H1 (cell line): ENCODE measurements at places on chromosomes 3 and 15.

- H3K27ac ChIP-seq: no peak overlapping the region
- H3K4me1 ChIP-seq: no peaks in the 10 kb centered on the region
- no peaks in the 10 kb centered on the region for H3K27me3 ChIP-seq
These were observed 169.3 kb downstream of the ADAMTS9 start for GRCh38 chr3:64518496-64518895.

DNA sequence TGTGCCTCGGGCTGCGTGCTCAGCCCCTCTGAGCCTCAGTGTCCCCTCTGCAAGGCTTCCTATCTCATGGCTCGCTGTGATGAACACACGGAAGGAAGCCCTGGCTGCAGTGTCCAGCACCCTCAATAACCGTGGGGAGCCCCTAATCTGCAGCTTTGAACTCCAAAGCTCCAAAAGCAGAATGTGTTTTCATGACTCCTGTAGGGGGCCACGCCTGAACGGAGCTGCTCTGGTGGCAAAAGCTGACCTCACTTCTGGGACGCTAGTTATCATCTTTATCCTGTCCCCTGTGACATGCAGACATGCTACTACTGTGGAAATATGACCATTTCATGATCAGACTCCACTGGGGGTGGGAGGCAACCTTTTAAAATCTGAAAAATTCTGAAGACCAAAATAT, 98.8 kb downstream of the SEC22A start:
- no peak overlapping the region for H3K4me3 ChIP-seq
- H3K36me3 ChIP-seq: peaks cover 16% of the 10 kb centered on the region; the same call in 1 of the 2 replicates
- DNase-seq: no peak
- no peaks in the 10 kb centered on the region for H3K4me1 ChIP-seq

GRCh38 chr3:112013784-112014143, 15.0 kb downstream of the TAGLN3 start:
- no peak overlapping the region for H3K4me3 ChIP-seq
- DNase-seq: no peak
- no peaks in the 10 kb centered on the region for H3K4me1 ChIP-seq
- H3K27ac ChIP-seq: no peak overlapping the region
- no peaks in the 10 kb centered on the region for H3K36me3 ChIP-seq

- peak within 1 kb of the TSS; percentile 80 for H3K4me3 ChIP-seq
- H3K4me1 ChIP-seq: no peaks in the 10 kb centered on the region; the same call in 1 of the 2 replicates
- H3K27me3 ChIP-seq: no peaks in the 10 kb centered on the region
- no peaks in the 10 kb centered on the region for H3K36me3 ChIP-seq
- peak; percentile 71 for DNase-seq
These were observed at the start of gene CADPS for GRCh38 chr3:62874711-62875557. TSS of gene CADPS (minus strand) at chr3:62875416. CDS start at chr3:62875029, 387 bp downstream.

DNA sequence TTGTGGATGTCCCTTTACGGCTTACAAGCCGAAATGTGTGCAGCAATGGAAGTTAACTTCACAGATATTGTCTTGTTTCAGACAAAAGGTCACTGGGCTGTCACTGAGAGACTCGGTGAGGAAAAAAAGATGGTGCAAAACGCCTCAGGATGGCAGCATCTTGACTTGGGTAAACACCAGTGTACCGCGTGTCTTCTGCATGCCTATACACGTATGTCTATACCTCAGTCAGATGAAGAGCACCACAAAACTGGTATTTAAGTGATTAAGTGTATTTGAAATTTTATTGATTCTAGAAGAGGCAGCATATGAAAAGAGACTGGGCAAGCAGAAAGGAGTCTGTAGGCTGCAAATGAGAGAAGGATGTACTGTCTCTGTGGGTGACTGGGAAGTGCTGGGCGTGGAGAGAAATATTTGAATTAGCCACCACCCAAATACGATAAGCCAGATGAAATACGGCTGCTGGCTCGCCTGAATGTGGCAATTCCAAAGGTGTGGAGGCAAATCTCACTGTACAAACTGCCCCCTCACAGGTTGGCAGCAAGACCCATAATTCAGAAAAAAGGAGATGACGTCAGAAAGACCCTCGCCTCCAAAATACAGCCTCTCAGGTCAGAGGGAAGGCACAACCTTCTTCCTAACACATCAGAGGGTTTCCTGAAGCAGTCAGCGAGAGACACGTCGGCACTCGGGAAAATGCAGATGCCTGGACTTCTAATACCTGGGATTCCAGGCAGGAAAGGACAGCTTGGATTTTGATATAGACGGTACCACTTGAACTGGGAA, 53.4 kb upstream of the NEO1 start:
- H3K4me1 ChIP-seq: no peaks in the 10 kb centered on the region
- H3K36me3 ChIP-seq: no peaks in the 10 kb centered on the region
- no peak overlapping the region for H3K27ac ChIP-seq
- no peak for DNase-seq
- H3K4me3 ChIP-seq: no peak overlapping the region

DNA sequence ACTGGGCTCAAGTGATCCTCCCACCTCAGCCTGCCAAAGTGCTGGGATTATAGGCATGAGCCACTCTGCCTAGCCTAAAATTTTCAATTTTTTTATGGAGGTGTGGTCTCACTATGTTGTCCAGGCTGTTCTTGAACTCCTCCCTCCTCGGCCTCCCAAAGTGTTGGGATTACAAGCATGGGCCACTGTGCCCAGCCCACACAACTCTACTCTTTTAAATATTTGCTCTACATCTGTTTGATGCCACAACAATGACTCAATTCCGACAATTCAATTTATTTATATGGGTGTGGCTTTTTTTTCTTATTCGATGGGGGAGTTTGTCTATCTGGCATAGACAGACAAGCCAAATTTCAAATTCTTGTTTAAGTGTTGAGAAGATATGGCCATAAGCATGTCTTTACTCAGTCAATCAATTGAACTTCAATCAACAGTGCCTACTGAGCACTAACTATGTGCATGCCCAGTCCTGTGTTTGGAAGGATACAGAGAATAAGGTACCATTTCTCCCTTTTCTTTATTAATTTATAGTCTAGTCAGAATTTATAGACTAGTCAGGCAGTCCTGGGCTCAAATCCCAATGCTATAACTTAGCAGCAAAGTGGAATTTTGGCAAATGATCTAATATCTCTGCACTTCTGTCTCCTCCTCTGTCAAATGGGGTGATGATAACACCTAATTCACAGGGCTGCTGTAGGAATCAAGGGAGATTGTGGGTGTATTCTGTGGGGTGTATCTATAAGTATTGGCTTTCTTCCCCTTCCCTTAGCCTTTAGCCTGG, 54.6 kb upstream of the PIAS1 start:
- H3K36me3 ChIP-seq: no peaks in the 10 kb centered on the region
- H3K4me1 ChIP-seq: no peaks in the 10 kb centered on the region

DNA sequence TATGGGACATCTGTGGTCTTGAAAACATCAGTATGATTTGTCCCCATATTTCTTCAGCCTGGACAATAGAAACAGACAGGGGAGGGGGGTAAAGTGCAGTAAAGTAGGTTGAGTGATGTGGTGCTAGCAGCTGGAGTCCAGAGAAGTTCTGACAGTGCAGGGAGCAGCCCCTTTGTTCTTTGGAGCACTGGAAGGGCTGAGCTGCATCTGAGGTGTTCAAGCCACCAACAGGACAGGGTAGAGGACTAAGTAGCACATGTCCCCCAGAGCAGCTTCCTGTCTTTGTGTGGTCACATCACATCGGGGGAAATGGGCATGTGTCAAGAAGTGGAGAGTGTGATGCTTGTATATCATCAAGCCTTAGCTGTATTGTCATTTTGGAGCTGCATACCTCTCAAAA, 12.1 kb downstream of the MRPS22 start:
- peaks cover 79% of the 10 kb centered on the region for H3K36me3 ChIP-seq
- H3K27ac ChIP-seq: no peak overlapping the region
- no peak overlapping the region for H3K4me3 ChIP-seq
- no peaks in the 10 kb centered on the region for H3K4me1 ChIP-seq
- DNase-seq: no peak

- DNase-seq: no peak
- H3K27me3 ChIP-seq: no peaks in the 10 kb centered on the region
- no peaks in the 10 kb centered on the region for H3K4me1 ChIP-seq
- no peak overlapping the region for H3K27ac ChIP-seq
- no peaks in the 10 kb centered on the region for H3K36me3 ChIP-seq
- no peak overlapping the region for H3K4me3 ChIP-seq
These were observed 27.1 kb downstream of the CHST2 start for GRCh38 chr3:143146486-143147274.

- H3K4me1 ChIP-seq: no peaks in the 10 kb centered on the region
- no peak overlapping the region for H3K27ac ChIP-seq
- no peaks in the 10 kb centered on the region for H3K27me3 ChIP-seq
These were observed 28.0 kb downstream of the RAD51 start for GRCh38 chr15:40722934-40723333.

DNA sequence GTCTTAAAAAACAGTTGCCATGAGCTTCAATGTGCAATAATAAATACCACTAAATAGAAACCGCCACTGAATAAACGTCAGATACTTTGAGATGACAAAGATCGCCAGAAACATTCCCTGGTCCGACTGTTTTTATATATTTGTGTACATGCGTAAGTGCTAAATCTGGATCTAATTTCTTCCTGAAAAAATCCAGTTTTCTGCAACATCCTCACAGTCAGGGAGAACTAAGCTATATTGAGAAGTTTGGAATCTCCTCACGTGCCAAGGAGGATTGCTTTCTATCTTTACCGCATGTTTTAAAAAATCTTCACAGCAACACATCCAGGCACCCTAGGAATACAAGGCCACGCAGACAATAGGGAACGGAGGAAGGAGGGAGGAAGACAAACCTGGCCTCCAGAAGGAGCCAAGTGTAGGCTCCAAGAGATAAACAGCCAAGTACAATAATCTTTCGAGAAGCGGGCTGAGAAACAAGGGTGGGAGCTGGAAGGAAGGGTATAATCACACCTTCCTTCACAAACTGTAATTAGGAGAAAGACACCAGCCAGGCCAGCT, 5.7 kb downstream of the VGLL4 start:
- peaks cover 15% of the 10 kb centered on the region for H3K4me1 ChIP-seq
- no peak overlapping the region; the same call in 1 of the 2 replicates for H3K27ac ChIP-seq
- H3K36me3 ChIP-seq: no peaks in the 10 kb centered on the region
- 0 out of 2 replicates have a peak overlapping the region, but pooled peaks have one; percentile 3 for H3K4me3 ChIP-seq
- H3K27me3 ChIP-seq: no peaks in the 10 kb centered on the region

- no peaks in the 10 kb centered on the region for H3K36me3 ChIP-seq
- no peak for DNase-seq
These were observed 46.7 kb downstream of the RTP1 start for GRCh38 chr3:187243933-187244524.

GRCh38 chr3:57864853-57865252, 108.7 kb downstream of the SLMAP start:
- H3K36me3 ChIP-seq: peaks cover 2% of the 10 kb centered on the region; the same call in 1 of the 2 replicates
- no peaks in the 10 kb centered on the region for H3K4me1 ChIP-seq
- no peak for DNase-seq
- no peak overlapping the region for H3K27ac ChIP-seq

GRCh38 chr3:68988740-68989139, 24.7 kb downstream of the EOGT start:
- no peak overlapping the region for H3K4me3 ChIP-seq
- no peak overlapping the region for H3K27ac ChIP-seq
- peaks cover 2% of the 10 kb centered on the region; the same call in 1 of the 2 replicates for H3K36me3 ChIP-seq
- no peaks in the 10 kb centered on the region for H3K27me3 ChIP-seq
- H3K4me1 ChIP-seq: no peaks in the 10 kb centered on the region
- no peak for DNase-seq

- DNase-seq: no peak
- peaks cover 3% of the 10 kb centered on the region; the same call in 1 of the 2 replicates for H3K4me1 ChIP-seq
- no peaks in the 10 kb centered on the region for H3K27me3 ChIP-seq
- H3K27ac ChIP-seq: no peak overlapping the region
- no peak overlapping the region for H3K4me3 ChIP-seq
- no peaks in the 10 kb centered on the region; the same call in 1 of the 2 replicates for H3K36me3 ChIP-seq
These were observed 385.4 kb upstream of the SEMA6D start for GRCh38 chr15:47331829-47332393.

DNA sequence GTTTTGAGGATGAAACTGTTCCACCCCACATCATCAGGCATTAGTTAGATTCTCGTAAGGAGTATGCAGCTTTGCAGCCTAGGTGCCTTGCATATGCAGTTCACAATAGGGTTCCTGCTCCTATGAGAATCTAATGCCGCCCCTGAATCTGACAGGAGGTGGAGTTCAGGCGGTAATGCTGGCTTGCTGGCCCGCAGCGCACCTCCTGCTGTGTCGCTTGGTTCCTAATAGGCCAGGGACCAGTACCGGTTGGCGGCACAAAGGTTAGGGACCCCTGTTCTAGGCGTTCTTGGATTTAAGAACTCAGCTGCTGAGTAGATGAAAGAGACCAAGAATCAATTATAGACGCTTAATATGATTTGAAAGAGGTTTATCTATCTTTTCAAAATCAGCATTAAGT, 595.4 kb downstream of the CADM2 start:
- no peaks in the 10 kb centered on the region for H3K27me3 ChIP-seq
- DNase-seq: peak; percentile 58
- no peaks in the 10 kb centered on the region for H3K4me1 ChIP-seq
- H3K36me3 ChIP-seq: no peaks in the 10 kb centered on the region
- H3K27ac ChIP-seq: no peak overlapping the region

DNA sequence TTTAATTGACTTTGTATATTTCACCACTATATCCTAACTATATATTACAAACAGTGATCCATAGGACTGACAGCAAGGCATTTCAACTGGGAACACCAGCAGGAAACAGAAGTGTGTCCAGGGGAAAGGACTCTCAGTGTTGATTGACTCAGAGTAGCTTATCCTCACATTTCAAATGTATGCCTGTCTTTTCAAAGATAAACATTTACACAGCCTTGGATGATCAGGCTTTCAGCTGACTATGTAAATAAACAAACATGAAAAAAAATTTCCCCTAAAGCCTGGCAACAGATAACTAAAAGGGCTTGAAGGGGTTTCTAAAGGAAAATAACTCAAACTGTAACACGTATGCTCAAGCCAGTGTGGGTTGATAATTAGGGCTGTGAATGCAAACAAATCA, 321.8 kb downstream of the TBC1D5 start:
- H3K27me3 ChIP-seq: no peaks in the 10 kb centered on the region
- H3K4me1 ChIP-seq: no peaks in the 10 kb centered on the region
- H3K4me3 ChIP-seq: no peak overlapping the region
- no peaks in the 10 kb centered on the region for H3K36me3 ChIP-seq
- no peak overlapping the region for H3K27ac ChIP-seq

DNA sequence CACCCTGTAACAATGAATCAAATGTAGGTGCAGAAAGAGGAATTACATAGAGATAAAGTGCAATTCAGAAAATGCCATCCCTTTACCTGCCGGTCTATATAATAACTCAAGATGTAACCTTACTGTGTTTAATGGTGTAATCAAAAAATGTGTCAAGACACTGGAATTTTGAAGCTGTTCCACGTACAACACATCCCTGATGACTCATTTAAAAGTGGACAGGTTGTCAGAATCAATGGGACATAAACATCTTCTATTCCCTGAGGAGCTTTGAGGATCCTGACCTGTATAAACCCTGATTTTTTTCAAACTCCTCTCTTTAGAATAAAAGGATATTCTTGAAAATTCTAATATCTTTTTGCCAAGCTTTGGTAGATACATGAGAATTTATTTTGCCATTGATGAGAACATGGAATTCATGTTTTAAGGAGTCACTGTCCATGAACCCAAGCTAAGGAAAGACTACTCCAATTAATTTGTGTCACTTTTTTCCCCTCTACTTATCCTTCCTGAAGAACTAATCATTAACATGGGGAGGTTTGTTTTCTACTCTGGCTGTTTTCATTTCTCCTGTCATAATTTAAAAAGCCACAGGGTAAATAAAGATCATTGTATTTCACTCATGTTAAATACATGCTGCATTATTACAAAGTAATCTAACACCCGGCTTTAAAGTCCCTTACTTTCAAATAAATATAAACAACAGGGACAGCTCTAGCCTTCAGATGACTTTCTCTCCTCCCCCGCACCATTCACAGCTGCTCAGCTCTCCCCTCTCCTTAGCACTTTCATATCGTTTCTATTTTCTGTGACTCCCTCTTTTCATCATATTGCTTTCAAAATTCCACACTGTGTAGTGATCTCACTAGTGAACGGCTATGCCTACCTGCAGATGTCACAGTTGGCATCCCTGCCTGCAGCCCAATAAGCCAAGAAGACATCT, 138.3 kb downstream of the TAFA4 start:
- no peaks in the 10 kb centered on the region for H3K4me1 ChIP-seq
- H3K4me3 ChIP-seq: no peak overlapping the region
- H3K27ac ChIP-seq: no peak overlapping the region
- no peak for DNase-seq
- H3K27me3 ChIP-seq: no peaks in the 10 kb centered on the region
- H3K36me3 ChIP-seq: no peaks in the 10 kb centered on the region
